Calu3 (cell line): ENCODE measurements at places on chromosomes 12 and 14.

GRCh38 chr12:123085730-123086487, 65.0 kb downstream of the PITPNM2 start:
- DNase-seq = peak; percentile 95

GRCh38 chr12:15772405-15773018, 16.7 kb downstream of the EPS8 start:
- no peak for DNase-seq

DNA sequence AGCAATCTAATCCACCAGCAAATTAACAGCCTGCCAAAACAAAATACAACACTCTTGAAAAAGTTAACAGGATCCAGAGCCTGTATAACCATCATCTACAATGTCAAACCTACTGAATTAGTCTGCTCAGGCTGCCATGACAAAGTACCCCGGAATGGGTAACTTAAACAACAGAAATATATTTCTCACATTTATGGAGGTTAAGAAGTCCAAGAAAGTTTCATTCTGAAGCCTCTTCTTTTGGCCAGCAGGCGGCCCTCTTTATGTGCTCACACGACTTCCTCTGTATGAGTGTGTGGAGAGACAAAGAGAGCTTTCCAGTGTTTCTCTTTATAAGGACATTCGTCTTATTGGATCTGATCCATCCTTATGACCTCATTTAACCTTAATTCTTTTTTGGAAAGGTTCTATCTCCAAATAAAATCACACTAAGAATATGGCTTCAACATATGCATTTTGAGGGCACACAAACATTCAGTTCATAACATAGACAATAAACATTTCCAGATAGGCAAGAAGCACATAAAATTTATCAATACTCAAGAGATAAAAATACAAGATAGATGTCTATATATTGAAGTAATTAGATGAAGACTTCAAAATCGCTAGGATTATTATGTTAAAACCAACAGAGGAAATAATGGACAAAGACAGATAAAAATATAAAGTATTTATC, 5.9 kb upstream of the RERG start:
- peak; percentile 45 for DNase-seq

DNA sequence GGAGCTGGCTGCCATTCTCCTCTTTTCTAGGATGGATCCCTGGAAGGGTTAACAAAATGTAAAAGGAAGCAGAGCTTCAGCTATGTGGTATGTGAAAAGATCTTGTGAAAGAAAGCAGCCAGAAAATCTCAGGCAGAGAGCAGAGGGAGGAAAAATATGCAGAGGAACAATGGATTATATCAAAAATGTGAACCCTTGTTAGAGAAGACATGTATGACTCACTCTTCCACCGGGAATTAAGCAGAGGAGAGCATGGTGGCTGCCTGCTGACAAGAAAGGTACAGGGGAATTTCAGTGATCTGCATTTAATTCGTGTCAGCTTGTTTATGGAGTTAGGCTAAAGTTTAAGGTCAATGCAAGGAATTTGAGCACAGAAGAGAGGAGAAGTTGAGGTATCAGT, 46.3 kb downstream of the KCNA1 start:
- no peak for DNase-seq

- DNase-seq = no peak
Observed at GRCh38 chr12:19639781-19640415, 200.6 kb downstream of the AEBP2 start.

DNA sequence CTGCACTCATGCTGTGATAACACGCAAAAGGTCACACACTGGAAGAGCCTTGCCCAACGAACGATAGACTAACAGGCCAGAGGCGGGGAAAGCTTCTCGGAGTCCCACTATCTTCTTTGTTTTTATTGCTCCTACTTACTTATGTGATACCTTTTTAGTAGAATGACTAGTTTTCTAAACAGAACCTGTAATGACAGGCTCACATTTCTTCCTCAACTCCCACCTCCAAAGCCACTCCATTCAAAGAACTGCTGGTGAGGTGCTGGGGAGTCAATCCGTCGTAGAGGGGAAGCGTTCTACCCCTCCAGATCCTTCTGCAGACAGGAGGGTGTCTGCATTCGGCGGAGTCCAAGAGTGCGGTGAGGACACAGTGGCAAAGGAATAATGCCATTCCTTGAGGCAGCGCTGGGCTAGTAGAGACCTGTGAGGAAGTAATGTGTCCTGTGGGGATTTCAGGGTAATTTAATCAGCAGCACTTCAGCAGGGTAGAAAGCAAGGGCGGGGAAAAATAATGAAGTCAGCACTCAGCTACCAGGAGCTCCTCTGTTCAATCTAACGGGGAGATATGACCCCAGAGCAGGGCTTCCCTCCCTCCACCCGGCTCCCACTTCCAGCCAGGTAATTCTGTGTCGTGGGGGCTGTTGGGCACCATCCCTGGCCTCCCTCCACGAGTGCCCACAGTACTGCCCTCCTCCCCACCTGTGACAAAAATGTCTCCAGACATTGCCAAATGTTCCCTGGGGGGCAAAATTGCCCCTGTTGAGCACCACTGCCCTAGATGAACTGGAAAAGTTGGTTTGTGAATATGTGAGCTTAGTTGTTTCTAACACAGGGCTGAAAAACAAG, 25.2 kb downstream of the SPRING1 start:
- DNase-seq = no peak

DNA sequence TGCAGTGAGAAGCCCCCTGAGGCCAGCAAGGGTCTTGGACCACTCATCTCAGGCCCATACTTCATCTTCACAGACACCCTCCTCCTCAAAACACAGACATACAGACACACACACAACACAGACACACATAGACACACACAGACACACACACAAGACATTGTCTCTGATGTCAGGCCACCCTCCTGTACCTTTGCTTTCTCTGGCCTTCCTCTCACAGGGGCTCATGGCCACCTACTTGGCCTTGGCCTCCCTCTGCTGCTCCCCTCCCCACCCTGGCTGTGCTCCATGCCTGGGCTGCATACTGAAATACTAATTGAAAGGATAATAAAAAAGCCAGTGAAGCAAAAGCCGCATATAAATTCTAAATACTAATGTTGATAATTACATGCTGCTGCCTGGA, 1.6 kb upstream of the SYNDIG1L start:
- DNase-seq = no peak

GRCh38 chr14:104393199-104393897, 186.2 kb upstream of the C14orf180 start:
- DNase-seq = no peak

DNA sequence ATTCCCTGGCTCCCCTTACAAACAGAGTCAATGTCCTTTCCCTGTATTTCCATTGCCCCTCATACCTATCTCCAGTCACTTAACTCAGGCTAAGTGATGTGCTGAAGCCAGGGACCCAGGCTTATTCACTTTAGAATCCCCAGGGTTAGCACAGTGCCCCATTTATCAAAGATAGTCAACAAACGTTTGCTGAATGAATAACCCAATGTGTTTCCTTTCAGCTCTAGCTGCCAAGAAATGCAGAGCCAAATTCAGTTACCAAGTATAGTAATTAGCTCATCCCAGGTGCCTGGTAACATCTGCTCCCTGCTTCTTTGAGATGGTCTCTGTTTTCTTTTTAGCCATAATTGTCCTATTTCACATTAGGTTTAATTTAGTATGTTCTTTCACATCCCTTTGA, 189.5 kb downstream of the PHLDA1 start:
- DNase-seq = no peak

DNA sequence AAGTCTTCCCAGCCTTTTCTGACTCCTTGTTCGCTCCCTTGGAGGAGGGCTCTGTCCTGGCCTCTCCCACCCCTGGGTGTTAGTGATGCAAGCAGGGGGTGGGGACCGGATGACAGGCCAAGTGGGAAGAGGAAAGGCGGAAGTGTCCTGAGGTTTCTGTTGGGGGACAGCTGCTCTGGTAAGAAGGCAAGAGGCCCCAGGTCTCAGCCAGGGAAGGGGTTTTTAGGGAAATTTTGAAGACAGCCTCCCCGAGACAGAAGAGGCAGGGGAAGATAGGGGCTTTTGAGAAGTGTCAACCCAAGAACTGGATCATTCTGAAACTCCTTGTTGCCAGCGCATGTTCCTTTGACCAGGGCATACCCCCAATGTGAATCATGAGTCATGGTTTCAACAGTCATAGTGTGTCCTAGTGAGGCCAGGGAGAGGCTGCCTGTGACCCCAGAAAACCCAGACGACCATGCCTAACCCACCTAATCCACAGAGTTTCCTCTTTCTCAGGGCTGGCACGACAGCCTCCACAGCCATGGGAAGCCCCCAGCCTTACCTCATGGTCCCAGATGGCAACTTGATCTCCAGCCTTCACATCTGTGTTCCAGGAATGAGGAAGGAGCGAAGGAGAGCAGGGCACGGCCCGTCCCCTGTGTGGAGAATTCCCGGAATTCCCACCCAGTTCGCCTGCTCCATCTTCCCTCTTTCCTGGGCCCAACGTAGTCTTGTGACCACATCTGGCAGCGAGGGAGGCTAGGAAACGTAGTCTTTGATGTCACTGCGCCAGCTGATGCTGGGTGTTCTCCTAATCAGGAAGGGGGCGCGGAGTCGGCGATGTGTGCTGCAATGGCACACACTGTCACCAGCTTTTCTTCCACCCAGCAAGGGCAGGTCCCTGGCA, 4.9 kb upstream of the GPR132 start:
- DNase-seq = no peak

GRCh38 chr12:118970856-118971255, 10.5 kb upstream of the SRRM4 start:
- no peak for DNase-seq

DNA sequence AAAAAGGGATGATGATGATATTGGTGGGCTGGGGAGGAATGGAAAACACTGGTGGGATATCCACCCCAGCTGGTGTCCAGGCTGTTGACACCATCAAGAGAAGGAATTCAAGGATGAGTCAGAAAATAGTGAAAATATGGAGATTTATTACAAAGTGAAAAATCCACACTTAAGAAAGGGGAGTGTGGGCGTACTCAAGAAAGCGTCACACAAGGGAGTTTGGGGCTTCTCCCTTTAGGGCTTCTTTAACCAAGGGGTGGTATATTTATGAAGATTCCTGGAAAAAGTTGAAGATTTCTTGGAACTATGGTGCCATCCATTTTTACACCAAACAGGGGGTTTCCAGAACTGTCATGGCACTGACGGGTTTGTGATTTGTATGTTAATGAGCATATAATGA, 63.1 kb upstream of the ARID2 start:
- no peak for DNase-seq

DNA sequence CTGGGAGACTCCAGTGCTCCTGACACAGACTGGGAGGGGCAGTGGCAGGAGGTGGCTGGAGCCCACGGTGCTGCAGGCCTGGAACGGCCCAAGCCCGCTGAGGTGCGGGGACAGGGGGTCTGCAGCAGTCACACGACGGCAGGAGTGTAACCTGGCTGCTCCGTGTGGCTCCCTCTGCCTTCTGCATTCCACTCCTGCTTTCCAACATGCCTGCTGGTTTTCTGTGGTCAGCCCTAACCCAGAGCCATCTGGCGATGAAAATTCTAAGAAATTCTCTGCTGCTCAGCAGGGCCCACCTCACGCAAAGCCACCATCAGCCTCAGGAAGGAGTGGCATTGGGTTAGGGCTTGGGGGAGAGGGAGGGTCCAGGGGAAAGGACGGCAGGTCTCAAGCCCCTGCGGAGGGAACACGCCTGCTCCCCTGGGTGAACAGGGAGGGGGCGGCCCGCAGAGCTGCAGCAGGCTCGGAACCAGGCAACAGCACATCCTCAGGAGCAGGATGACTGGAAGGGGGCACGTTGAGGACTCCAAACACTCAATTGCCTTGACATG, 5.0 kb upstream of the FBRSL1 start:
- DNase-seq = no peak

DNA sequence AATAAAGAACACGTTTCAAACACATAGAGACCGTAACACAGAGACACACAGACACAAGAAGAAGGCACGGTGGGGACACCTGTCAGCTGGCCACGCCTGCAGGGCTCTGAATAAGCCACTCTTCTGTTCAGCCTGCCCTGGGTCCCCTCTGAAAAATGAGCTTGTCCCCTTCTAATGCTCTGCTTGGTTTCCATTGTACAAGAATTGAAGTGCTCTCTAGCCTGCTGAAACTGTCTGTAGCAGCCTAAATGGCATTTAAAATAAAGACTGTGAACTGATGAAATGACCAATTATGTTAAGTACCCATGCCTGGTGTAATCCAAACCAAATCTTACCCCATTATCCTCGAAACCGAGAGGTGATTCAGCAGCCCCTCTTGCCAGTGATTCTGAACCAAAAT, 139.8 kb downstream of the FOXN3 start:
- DNase-seq = no peak

DNA sequence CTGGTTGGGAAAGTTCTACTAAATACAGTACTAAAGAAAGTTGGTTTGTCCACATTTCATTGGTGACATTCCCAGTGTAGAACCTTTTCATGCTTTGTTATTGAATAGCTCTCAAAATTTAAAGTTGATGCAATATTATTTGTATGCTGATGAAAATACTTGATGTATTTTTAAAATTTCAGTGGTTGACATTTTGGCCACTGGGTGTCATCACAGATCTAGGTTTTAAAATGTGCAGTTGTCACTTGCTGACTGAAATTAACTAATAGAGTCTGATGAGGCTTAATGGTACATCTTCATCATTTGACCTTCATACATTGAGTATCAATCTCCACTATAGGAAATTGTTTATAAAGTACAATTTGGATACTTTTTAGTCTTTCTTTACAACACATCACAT, 37.1 kb downstream of the CMAS start:
- peak; percentile 17 for DNase-seq

DNA sequence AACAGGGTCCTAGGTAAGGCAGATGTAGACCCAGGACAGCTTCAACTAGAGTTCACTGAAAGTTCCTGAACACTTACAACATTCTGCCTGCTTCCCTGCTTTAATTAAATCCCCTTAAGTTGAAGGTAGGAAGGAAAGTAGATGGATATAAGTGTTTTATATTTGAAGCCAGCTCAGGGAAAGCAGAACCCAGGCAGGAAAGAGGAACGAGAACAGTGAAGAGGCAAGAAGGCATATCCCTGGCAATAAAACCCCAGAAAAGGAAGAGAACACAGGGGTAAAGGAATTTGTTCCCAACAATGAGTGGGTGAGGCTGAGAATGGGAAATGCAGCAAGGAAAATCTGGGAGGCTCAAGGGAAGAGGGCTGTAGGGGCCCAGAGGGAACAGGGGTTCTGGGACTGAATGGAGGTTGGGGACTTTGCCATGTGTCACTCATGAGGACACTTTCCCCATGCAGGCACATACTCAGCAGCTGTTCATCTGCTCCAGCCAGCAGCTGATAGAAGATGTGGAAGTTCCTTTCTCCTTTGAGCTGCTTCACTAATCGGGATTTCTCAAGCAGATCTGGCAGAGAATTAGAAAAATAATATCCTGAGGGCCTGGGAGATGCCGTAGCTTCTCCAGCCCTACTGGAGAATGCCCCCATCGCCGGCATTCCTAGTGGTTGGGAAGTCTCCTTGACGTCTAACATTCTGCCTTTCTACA, 3.7 kb downstream of the MYO1A start:
- no peak for DNase-seq
